HAP-1 (cell line): ENCODE measurements at places on chromosomes 1 and 21.
A peak's percentile ranks its signal among the peaks of the same experiment; 100 is the strongest.

GRCh38 chr1:229035054-229035747 lies 235.7 kb upstream of the RAB4A start:
- DNase-seq, result no peak

DNA sequence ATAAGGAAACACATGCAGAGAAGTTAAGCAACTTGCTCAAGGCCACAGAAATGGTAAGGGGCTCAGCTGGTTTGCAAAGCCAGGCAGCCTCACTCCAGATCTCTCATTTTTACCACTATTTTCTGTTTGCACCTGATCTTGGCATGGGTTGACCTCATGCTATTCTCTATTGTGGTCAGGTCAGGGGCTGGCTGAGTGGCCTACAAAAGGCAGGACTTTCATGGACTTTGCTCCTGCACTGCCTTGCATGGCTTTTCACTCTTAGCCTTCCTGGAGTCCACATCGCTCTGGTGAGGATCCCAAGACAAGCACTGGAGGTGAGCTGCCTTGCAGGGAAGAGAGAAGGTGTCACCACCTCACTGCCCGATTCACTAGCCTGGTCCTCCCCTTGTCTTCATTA lies 56.8 kb upstream of the CSF3R start:
- DNase-seq, result peak; percentile 1

DNA sequence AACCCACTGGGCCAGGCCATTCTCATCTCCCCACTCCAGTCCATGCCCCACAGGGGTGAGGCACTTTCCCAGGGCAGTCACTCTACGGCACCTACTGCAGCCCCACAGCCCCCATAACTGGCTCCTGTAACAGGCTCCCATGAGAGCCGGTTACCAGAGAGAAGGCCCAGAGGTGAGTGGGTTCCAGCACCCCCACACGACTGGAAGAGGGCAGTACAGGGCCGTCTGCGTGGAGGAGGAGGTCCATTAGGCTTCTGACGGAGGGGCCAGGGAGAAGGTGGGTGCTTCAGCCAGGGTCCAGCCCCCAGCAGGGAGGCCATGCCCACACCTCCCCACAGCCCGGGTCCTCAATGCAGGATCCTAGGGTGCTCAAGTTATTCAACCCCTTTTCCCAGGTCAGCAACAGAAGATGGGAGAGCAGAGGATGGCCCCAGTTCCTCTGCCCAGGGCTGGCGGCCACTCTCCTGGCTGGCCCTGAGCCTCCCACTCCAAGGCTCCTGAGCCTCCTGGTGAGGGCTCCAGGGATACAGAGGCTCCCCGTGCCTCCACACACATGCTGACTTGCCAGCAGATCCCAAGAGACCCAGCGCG lies 1.6 kb downstream of the ACAP3 start:
- peak; percentile 61 for DNase-seq

GRCh38 chr1:173113015-173113741 lies 62.4 kb upstream of the TNFSF18 start:
- DNase-seq, result no peak

GRCh38 chr1:199113265-199113869 lies 474.5 kb downstream of the PTPRC start:
- DNase-seq, result peak; percentile 46

- no peak for DNase-seq
Observed at GRCh38 chr1:241225741-241226140, 131.3 kb downstream of the RGS7 start.

DNA sequence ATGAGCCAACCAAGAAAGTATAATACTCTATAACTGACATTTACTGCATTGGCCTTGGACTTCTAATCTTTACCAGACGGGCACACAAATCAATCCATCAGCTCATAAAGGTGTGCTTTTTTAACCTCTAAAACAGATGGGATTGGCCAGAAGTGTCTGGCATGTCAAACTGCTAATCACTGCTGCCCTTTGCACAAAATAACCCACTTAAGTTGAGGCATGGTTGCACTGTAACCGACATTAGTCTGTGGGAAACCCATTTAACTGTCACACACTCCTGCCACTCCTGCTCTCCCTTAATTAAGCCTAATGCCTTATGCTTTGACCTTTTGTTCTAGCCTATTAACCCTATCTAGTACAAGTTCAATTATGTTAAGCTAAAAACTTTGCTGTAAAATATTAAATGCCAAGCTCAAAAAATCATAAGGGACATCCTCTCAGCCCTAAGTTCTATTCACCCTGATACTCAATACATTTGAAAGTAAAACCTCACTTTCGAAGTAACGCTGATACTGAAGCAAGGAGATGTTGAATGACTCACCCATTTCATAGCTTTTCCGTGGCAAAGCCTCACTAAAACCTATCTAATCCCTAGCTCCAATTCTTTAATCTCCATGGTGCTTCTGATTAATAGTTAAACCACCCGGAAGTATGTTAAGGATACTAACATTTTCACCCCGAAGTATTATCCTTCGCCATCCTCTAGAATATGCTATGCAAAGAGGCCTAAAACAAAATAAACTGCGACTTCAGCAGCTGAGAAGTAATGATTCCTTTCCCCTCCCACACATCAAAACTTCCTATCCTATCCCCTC lies 12.9 kb downstream of the NRIP1 start:
- no peak for DNase-seq

DNA sequence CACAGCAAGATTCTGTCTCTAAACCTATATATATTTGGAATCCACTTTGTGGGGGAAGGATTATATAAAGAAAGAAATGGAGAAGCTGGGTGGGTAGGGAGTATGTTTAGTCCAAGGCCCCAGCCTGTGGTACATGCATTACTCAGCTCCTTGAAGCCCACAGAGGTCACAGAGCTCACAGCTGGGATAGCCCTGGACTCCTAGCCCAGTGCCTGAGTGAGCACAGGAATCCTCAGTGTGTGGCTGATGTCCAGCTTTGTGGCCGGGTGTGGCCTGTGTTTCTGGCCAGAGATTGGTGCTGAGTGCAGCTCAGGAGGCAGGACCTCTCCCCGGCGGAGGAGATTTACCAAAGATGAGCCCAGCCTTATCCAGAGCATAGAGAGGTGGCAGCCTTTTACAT lies 7.6 kb downstream of the CAPN9 start:
- DNase-seq, result no peak

DNA sequence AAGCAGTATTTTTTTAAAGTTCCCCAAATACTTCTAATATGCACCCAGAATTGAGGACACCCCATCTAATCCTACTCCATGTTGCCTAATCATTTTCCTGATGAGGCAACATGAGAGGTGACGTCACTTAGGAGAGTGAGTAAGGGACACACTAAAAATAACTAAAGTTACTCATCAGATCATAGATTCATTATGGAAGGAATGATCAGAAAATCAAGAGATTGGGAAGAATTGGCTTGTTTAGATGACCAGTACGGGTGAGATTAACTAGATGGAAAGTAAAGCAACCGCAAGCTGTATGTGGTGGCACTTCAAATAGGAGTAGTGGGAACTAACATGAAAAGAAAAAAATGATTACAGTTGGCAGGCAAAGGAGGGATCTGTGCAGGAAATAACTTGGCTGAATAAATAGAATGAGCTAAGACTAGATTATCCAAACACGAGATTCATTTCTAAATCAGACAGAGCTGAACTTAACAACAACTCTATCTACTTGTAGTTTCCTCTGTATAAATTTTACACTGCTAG lies 61.4 kb upstream of the CXADR start:
- no peak for DNase-seq

- no peak for DNase-seq
Observed at GRCh38 chr1:172717722-172718465, 59.0 kb downstream of the FASLG start.

- no peak for DNase-seq
Observed at GRCh38 chr1:243394601-243395464, 139.0 kb downstream of the SDCCAG8 start.

DNA sequence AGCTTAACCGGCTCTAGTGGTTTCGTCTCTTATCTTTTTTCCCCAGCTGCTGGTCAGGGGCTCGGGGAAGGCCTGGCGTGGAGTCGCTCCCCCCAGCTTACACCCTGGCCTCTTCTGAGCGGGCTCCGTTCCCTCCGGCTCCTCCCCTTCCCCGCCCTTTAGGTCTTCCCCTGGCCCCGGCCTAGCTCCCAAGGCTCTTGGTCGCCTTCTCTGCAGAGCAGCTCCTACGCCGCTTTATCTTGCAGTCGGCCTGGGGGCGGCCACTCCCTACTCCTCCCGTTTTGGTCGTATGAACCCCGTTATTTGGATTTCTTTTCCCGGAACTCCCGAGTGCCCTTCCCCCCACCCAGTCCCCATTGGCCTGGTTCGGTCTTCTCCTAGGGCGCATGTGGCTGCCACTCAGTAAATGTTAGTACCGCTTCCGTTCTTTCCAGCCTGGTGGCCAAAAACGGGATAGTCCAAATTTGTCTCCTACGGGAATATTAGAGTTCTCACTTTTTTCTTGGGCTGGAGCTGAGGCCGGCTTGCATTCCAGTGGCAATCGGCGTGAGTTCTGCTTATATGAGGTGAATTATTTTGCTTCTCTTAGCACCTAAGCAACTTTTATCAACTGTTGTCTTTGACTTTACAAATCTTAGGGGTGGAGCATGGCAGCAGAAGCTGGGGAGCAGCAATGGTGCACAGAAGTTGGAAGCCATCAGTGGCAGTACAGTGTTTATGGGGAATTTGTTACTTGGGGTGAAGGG lies 467 bp downstream of the THRAP3 start:
- peak; percentile 73 for DNase-seq

- DNase-seq, result no peak
Observed at GRCh38 chr1:201633811-201634210, 94.9 kb downstream of the NAV1 start.

GRCh38 chr1:159473335-159473734 lies 33.8 kb downstream of the OR10J1 start:
- DNase-seq, result no peak

DNA sequence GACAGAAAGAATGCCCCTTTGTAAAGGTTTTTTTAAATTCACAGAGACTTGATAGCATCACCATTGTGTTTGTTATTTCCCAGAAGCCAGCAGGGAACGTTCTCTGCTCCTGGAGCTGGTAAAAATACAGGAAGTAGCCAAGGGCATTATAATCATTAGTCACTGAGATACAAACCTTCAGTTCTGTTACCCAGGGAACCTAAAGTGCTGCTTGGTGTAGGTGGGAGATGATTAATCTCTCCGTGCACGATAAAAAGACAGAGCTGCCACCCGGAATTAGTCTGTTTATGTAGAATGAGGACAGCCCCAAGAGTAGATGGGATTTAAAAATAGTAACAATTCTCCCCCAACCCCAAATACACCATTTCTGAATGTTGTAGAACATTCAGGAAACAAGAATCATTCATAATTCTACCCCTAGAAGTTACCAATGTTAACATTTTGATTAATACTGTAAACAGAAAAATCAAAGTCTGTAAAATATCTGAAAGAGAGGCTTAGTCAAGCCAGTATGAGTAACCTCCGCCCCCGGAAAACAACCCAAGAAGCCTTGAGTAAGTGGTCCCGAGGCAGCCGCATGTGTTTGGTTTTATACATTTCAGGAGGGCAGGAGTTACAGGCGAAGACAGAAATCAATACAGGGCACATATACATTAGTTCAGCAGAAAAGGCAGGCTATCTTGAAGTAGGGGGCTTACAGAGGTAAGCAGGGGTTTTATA lies 45.3 kb upstream of the CTBS start:
- DNase-seq, result no peak

DNA sequence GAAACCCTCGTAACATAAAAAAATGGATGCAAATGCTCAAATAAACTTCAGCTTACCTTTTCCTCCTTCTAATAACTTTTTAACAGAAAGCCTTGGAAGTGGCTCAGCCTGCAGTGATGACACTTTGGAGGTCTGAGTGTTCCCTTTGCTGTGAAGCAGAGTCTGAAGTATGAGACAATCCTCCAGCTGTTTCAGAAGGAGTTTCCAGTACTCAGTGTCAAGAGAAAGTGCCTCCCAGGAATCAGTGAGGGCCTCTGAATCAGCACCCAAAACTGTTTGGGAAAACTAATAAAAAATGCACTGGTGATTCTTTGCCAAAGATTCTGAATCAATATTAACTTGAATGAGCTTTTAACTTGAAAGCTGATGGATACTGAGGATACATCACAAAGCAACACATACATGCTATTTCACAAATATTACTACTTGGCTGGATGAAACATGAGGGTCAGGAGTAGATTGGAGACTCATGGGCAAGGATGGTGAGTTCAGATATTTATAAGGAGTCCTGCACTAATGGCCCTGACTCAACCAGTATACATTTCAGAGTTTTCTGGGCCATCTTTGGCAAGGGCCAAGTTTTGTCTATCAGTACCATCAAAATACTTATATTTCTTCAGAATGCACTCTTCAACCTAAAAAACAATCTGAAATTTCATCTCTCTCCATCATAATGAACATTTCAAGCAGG lies 77.0 kb downstream of the IARS2 start:
- DNase-seq, result no peak

DNA sequence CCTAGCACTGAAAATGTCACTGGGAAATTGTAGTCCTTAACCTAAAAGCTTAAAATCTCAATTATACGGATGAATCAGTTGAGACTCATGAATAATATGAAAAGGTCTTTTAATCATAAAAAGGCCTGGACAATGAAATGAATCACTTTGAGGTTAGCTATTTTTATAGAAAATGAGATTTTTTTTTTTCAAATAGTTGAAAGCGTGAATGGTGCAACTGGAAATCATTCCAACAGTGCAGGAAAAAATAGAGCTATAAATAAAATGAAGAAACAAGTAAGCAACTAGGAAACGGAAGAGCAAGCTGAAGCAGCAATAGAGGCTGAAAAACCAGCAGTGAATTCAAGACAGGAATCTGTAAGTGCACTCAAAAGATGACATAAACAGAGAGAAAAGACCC lies 142.9 kb downstream of the BACH1 start:
- DNase-seq, result no peak

GRCh38 chr1:53359225-53359933 lies 31.5 kb upstream of the LRP8 start:
- no peak for DNase-seq

GRCh38 chr21:34278451-34278850 lies 85.4 kb upstream of the KCNE2 start:
- no peak for DNase-seq

GRCh38 chr1:193919827-193920226 lies 733.4 kb upstream of the B3GALT2 start:
- DNase-seq, result no peak

DNA sequence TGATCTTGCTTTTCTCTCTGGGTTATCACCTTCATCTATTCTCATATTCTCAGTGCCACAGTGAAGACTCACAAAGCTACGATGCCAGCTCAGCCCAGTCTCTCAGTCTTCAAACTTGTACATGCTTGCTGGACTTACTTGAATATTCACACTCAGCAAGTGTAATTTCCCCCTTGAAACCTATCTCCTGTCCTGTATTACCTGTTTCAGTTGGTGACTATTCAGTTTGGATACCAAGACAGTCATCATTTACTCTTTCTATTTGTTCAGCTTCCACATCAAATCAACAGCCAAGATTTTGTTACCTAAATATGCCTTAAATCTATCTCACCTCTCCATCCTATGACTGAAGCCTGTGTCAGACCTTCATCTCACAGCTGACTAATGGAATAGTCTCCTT lies 209.7 kb downstream of the LRRC7 start:
- DNase-seq, result no peak
